Right ventricle myocardium inferior (tissue), 1 donor: ENCODE measurements at places on chromosomes 3 and 15.

- DNase-seq = no peak
Observed at GRCh38 chr3:167773584-167773983, 38.1 kb downstream of the SERPINI1 start.

DNA sequence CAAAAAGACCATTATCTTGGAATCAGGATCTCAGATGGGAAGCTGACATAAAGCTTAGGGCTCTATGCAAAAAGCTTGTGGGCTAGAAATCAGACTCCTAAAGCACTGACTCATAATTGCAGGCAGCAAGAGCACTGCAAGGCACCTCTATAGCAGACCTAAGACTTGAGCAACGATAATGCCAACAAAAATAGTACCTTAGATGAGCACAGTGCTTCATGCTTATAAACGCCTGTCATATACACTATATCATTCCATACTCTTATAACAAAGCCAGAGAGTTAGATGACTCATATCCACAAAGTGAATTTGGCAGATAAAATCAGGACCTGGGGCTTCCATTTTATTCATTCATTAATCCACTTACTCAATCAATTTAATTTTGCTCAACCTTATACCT is 560.8 kb downstream of the MCTP2 start:
- DNase-seq = no peak

GRCh38 chr3:49785565-49786356 is 581 bp downstream of the IP6K1 start:
- peak; percentile 76 for DNase-seq

GRCh38 chr3:141455603-141456300 is 31.1 kb upstream of the RASA2 start:
- DNase-seq = no peak
